ENCODE measurements at places on chromosomes 16 and 17.
A peak's percentile ranks its signal among the peaks of the same experiment; 100 is the strongest.

- peak; percentile 57 for DNase-seq
These were observed 28.4 kb upstream of the MED13 start for GRCh38 chr17:62093188-62094155.

GRCh38 chr16:31008551-31008950 is 1.9 kb downstream of the STX1B start:
- no peak for DNase-seq

DNA sequence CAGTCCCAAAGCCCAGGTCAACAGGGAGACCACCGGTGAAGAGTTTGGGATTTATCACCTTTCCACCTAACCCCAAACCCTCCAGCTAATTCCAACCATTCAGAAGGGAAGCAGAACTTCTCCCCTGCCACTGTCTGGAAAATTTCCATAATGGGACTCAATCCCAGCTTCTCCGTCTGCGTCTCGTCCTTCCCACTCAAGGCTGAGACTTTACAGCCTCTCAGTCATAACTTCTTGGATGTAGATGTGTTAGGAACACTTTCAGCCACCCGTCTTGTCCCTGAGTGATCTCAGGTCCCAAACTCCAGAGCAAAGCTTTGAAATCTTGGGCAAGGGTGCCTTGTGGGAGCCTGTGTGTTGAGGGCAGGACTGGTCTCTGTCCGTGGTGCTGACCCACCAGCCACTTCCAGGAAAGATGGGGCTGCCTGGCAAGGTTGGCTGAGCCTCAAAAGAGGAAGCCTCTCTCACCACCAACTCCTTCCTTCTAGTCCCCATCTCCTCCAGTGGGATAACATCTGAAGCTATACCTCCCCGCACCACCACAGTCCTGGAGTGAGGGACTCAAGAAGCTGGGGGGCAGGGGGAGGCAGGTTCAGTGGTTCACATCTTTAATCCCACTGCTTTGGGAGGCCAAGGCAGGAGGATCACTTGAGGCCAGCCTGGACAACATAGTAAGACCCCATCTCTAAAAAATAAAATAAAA is 9.3 kb downstream of the GAS2L2 start:
- no peak for DNase-seq

DNA sequence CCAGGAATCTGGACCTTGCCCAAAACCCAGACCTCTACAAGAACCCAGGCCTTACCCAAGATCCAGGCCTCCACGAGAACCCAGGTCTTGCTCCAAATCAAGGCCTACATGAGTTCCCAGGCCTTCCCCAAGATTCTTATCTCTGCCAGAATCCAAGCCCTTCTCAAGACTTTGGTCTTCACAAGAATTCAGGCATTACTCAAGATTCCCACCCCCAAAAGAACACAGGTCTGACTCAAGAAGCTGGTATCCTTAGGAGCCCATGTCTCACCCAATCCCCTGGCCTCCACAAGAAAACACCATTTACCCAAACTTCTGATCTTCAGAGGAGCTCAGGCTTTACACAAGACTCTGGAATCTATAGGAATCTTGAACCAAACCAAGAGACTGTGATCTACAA is 2.6 kb downstream of the SPEM3 start:
- DNase-seq = no peak

- DNase-seq = no peak
These were observed 2.1 kb downstream of the ESRP2 start for GRCh38 chr16:68233835-68234187.

Data from retinal pigment epithelial cell (primary cell).